GM13977 (cell line): ENCODE measurements at places on chromosomes 1 and 21.
A peak's percentile ranks its signal among the peaks of the same experiment; 100 is the strongest.

DNA sequence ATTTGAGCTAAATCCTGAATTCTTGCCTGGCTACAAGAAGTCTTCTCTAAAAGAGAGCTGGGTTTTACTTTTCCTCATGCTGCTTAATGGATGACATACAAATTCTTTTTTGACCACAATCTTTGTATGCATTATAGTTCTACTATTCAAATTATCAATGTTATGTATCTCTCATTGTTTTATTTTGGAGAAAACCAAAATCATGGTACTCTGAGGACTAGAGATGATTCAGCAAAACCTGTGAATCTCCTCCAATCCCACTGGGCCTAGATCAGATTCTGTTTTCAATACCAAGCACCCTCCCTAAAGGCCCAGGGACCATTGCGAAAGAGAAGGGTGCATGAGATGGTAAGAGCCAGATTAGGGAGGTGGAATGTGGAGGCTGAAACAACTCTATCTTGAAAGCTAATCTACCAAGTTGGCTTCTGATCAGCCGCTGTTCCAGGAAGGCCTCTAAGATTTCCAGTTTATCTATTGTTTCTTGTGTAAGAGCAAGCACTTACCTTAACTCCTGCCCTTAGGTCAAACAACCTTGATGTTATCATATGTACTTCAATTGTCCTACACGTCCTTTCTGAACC is 547.2 kb downstream of the PLPP3 start:
- no peak for DNase-seq

DNA sequence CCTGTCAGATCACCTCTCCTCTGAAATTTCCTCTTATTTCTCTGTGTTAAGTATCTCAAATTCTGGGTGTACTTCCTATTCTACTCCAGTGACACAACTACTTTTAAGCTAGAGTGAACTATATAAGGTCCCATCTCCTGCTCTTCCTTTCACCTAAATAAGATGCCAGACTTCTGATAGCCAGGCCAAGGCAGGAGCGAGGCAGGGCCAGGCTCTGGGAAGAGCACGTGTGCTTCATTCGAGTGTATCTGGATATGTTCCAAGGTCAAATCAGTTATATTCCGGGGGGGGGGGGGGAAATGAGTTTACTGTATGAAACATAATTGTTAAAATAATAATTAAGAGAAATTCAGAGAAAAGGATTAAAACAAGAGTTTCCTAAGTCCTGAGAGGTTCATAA is 60.1 kb downstream of the LRRC71 start:
- DNase-seq: no peak

DNA sequence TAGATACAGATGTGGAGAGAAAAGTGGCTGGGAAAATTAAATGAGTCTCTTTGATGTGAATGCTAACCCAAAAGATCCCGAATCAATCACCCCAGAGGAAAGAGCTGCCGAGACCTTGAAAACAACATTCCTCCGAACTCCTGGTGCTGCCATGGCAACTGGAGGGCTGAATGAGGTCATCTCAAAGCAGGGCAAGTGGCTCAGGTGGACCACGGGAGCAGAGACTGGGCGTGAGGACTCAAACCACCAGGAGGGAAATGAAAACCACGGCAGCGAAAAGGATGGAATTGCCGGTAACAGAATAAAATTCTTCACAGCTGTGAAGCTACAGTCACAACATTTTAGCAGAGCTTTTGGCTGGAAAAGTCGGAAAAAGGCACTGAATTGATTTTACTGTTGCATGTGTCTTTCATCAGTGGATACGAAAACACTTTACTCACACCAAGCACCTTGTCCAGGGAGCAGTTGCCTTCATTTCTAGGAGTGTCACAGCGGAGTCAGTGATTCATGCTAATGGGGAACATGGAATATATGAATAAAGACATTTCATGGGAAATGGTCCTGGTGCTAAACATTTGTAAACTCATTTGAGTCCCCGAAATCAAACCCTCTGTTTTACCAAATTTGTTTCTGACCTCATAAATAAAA is 23.2 kb upstream of the BECN2 start:
- no peak for DNase-seq

DNA sequence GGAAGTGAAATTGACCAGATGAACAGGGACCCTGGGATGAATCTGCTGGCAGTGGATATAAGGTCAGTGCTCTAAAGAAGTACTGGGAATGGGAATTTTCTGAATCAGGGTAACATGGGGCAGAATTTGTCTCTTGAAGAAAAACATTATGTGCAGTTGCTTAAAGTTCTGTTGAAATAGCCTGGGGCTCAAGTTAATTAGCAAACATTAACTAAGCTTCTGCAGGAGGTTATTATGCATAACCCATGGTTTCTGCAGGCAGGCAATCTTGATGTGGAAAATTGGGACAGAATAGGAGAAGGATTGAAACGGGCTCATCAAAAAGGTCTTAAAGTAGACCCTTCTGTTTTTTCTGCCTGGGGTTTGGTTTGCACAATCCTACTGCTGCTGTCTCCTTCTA is 14.0 kb downstream of the GSTM5 start:
- DNase-seq: no peak

- peak; percentile 86 for DNase-seq
These were observed 5.7 kb upstream of the ZDHHC18 start for GRCh38 chr1:26820784-26821269.

- DNase-seq: no peak
These were observed 4.9 kb downstream of the ASAP3 start for GRCh38 chr1:23478896-23479665.

DNA sequence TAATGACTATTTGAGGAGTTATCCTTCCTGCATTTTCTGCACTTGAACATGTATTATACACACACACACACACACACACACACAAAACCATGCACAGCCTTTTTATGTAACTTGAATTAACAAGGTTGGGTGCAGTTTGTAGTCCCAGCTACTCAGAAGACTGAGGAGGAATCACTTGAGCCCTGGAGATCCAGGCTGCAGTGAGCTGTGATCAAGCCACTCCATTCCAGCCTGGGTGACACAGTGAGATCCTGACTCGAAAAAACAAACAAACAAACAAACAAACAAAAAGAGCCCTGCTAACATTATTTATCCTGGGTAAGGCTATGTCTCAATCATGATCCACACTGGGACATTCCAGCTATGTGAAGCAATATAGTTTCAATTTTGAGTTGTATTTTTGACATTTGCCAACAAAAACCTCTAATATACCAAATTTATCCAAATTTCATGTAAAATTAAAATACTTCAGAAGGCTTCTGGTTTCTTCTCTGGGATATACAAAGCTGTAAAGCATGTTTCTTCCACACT is 156.8 kb downstream of the NTPCR start:
- DNase-seq: no peak

DNA sequence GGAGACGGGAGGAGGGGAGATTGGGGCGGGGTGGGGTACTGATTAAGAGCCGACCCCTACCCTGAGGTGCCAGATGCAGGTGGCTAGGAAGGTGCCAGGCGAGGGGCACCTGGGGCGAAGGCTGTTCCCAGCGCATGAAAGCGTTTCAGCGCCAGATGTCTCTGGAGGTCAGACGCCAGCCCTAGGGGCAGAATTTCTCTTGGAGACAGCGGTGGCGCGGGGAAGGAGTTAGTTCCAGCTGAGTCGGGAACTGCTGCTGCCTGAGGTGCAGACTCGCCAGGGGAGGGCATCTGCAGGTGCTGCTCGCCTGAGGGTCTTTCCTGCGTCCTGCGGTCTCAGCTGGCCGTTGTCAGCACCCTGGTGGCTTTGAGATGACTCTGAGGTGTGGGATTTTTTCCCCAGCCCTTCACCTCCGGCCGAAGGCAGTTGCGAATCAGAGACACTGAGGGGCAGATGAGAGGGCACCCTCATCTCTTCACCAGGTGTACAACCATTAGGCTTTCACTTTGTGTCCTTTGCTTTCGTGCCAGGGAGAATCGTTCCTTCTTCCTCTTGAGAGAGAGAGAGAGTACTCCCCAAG is 539 bp downstream of the CGN start:
- peak; percentile 40 for DNase-seq

DNA sequence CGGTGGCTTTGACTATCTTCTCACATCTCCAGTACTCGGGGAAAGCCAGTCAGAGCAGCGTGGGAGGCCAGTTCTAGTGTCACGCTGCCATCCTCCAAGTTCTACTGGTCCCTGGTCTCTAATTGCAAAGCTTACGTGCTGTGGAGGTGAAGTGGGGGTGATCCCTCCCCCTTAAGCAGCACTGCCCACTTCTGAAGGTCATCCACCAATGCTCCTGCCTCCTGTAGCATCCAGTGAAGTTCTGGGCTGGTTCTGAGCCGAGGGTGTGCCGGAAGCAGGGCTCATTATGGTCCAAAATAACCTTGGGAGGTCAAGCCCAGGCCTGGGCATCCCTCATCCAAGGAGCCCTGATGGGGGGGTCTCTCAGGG is 95.0 kb downstream of the CD58 start:
- DNase-seq: no peak

- DNase-seq: no peak
These were observed 71.2 kb downstream of the LRRC40 start for GRCh38 chr1:70134148-70134547.

DNA sequence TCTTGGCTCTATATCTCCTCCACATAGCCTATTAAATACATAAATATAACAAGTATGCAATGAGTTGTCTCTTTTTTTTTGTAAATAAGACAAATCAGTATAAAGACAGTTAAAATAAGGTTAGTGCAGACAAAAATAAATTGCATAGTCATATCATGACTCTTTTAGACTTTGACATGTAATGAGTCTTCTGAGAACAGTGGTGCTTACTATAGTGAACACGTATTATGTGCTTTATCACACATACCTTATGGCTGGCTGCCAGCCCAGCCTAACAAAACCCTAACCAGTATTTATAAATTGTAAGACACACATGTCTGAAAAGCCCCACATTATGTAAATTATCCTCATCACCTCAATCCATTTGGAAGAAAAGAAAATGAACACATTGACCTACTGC is 29.1 kb upstream of the F13B start:
- DNase-seq: no peak

DNA sequence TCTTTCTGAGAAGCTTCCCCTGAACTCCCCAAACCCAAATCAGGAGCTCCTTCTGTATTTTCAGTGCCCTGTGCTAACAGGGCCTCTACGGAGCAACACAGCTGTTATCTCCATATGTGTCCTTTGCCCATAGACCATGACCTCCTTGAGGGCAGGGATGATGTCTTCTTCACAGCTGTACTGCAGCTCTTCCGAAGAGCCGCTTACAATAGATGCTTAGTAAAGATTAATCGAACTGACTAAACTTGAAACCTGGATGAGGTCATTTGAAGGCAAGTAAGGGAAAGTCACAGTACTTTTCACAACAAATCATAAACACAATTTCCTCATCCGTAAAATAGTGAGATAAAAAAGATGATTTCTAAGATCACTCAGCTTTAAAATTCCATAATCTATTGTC is 4.4 kb upstream of the KCNN3 start:
- DNase-seq: peak; percentile 62

GRCh38 chr1:224472806-224473205 is 38.2 kb upstream of the WDR26 start:
- DNase-seq: no peak

- DNase-seq: no peak
These were observed 52.8 kb upstream of the RPL11 start for GRCh38 chr1:23638786-23639241.

DNA sequence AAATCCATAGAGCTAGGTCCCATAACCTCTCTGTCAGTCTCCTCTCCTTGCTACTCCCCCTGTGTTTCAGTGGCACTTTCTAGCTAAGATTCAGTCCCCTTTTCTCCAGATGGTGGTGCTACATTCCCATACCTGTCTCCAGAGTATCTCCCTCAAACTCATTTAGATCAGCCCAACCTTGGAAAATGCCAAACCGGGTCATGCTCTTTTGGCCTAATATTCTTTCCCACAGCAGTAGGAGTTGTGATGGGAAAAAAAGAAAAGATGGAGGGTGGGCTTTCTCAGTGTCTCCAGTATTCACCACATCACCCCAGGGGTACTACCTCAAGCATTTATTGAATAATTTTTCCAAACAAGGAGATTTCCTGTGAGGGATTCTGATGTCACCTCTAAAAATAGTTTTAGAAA is 3.2 kb upstream of the RXFP4 start:
- peak; percentile 73 for DNase-seq

- DNase-seq: no peak
These were observed 32.5 kb upstream of the COL6A2 start for GRCh38 chr21:46065215-46065913.

DNA sequence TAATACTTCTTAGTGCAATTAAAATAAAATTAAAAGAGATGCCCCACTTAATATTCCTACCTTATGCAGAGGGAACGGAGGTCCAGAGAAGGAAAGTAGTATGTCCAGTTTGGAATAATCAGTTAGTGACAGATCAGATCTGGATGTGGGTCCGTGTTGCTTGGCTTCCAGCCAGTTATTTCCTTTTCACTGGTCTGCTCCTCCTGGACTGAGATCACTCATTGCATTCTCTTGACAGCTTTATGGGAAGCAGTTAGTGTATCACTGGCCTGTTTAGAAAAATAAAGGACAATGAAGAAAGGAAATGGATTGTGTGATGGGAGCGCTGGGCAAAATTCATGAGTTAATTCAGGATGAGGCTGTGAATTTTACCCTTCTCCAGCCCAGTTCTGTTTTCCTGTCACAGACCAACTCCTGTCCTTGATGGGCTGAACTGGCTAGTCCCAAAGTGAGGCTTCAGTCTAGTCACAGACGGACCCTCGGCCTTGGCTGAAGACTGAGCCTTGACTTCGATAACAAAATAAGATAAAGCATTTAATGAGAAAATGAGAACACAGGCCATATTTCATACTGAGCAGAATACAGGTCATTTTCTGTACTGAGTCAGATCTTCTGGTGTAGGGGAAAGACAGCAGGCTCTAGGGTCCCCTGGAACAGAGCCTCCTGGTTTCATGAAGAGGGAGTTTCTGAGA is 85.2 kb upstream of the TRABD2B start:
- DNase-seq: no peak

DNA sequence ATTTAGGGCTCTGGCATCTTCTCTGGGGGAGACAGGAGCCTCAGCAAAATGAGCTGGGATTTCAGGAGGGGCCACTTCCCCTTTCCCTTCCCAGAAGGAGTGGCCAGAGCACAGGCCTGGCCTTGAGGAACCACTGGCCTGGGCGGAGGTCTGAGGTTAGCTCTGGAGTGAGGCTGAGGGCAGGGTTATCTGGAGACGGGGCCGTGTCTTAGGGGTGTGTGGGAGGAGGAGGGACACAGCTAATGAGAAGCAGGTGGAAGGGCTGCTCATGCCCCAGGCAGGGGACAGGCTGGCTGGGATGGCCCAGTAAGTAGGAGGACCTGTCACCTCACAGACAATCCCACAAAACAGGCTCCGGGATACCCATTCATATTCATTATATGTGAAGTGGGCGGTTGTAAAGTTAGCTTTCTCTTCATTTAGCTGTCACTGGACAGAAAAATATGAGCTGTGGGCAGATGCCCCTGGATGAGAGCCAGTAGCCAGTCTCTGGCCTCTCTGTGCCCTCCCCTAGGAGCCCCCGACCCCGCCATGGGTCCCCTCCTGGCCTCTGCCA is 12.4 kb downstream of the ALX3 start:
- no peak for DNase-seq

DNA sequence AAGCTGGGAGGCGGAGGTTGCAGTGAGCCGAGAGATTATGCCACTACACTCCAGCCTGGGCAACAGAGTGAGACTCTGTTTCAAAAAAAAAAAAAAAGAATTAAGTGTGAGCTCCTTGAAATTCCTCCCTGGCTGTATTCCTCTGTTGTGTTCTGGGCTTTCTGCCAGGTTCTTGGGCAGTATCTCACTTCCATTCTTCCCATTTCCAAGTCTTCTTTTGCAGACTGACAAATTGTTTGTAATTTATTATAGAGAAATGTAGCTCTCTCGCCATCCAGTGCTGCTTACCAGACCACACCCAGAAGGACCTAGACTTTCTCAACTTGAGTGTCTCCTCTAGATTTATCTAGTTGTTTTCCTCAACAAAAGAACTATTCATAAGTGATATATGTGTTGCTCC is 105.0 kb upstream of the ADGRL2 start:
- no peak for DNase-seq

GRCh38 chr1:244339073-244339692 is 112.5 kb downstream of the ADSS2 start:
- DNase-seq: no peak
